ENCODE measurements at places on chromosomes 16 and 17. TPM values are rescaled to one million over a fixed set of nuclear protein-coding genes. Genes with fewer than 3 reads are reported as not detected.
A peak's percentile ranks its signal among the peaks of the same experiment; 100 is the strongest.

The ABCA8 gene
- 0.22 TPM for total RNA-seq

GRCh38 chr17:42274812-42275526, 1.2 kb downstream of the STAT5B start:
- no peak for DNase-seq

The VTN gene
- not detected for total RNA-seq

GRCh38 chr16:88642881-88643643, 4.7 kb downstream of the IL17C start:
- no peak for DNase-seq

The HOXB1 gene
- not detected for total RNA-seq

The C17orf107 gene
- total RNA-seq = 0.36 TPM

DNA sequence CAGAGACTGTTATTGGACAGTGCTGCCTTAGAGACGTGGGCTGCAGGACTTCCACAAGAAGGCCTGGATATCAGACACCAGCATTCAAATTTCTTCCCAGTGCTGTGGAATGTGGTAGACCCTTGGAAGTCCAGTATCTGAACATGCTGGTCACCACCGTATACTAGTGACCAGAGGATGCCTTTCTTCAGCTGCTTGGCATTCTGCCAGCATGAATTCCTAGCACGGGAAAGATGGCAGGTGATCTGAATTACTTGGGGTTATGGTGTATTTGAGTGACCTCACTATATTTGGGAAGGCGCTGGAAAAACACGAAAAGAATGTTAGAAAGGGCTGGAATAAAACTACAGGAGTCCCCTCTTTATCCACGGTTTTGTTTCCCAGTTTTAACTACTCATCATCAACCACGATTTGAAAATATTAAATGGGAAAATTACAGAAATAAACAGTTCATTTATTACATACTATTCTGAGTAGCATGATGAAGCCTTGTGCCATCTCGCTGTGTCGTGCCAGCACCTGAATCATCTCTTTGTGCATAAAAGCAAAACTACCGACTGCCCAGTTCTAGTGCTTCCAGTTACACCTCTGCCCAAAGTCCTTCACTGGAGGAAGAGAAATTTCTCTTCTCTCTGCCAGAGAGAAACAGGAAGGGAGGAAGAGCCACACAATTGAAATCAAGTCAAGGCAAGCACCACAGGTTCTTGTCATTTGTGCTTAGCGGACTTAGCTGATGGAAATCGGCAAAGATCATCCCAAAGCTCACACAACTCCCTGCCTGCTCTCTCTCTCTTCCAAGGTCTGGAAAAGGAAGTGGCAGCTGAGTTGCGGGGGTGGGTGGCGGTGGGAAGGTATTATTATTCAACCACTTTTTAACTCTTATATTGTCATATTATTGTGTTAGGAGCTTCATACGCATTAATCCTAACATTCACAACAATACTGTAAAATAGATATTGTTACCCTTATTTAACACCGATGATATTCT, 1.4 kb upstream of the CHST4 start:
- no peak for DNase-seq

GRCh38 chr17:82743344-82744219, 8.2 kb downstream of the FN3K start:
- no peak for DNase-seq

GRCh38 chr17:68694791-68695485, 93.8 kb upstream of the FAM20A start:
- DNase-seq = no peak

DNA sequence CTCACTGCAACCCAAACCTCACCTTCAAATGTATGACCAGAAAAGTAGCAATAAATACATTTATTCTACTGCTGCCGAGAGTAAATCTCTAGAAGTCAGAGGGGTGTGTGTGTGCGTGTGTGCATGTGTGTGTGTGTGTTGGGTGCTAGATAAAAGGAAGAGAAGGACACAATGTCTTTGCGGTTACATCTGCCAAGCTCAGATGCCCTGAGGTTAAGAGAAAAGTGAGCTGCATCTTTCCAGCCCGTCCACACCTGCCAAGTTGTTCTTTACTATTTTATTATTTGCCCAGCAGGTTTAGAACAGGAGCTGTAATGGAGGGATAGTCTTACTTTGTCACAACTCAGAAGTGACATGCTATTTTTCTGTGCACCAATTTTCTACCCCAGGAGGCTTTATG, 54.5 kb upstream of the ANKFN1 start:
- no peak for DNase-seq

- DNase-seq = no peak
These were observed 47.3 kb downstream of the NLRP1 start for GRCh38 chr17:5536866-5537650.

DNA sequence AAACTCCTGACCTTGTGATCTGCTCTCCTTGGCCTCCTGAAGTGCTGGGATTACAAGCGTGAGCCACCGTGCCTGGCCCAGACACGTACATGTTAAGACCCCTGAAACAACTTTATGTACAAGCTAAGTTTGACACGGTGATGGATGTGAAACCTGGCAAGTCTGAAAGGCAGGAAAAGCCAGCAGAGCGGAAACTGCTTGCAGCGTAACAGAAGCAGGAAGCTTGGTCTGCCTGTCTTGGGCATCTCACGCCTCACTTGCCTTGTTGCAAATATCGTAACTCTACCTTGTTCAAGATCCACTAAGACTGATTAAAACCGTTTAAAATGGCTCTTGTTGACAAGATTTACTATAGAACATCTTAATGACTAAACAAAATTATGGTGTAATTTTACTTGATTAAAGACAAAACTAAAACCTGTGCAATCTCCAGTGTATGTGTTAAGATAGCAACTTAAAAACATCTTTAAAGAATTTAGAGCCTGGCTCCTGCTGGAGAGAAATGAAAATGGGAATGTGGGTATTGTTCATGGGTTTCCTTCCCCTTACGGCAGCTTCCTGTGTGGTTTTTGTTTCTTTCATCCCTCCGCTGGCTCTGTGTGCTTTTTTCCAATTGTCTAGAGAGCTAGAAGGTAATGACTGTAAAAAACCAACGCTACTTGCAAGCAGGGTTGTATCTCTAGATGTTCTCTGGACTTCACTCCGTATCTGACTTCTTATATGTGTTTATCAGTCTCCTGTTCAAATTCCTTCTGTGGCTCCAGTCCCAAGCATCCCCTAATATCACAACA, 477.6 kb downstream of the XYLT1 start:
- no peak for DNase-seq

The GAA gene
- total RNA-seq = 76.2 TPM

DNA sequence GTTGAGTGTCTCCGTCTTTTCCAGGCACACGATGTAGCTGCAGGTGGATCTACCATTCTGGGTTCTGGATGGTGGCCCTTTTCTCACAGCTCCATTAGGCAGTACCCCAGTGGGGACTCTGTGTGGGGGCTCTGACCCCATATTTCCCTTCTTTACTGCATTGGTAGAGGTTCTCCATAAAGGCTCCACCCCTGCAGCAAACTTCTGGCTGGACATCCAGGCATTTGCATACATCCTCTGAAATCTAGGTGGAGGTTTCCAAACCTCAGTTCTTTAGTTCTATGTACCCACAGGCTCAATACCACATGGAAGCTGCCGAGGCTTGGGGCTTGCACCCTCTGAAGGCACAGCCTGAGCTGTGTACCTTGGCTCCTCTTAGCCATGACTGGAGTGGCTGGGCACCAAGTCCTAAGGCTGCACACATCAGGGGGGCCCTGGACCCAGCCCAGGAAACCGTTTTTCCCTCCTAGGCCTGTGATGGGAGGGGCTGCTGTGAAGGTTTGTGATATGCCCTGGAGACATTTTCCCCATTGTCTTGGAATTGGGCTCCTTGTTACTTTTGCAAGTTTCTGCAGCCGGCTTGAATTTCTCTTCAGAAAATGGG, 14.0 kb downstream of the ABCC1 start:
- no peak for DNase-seq

DNA sequence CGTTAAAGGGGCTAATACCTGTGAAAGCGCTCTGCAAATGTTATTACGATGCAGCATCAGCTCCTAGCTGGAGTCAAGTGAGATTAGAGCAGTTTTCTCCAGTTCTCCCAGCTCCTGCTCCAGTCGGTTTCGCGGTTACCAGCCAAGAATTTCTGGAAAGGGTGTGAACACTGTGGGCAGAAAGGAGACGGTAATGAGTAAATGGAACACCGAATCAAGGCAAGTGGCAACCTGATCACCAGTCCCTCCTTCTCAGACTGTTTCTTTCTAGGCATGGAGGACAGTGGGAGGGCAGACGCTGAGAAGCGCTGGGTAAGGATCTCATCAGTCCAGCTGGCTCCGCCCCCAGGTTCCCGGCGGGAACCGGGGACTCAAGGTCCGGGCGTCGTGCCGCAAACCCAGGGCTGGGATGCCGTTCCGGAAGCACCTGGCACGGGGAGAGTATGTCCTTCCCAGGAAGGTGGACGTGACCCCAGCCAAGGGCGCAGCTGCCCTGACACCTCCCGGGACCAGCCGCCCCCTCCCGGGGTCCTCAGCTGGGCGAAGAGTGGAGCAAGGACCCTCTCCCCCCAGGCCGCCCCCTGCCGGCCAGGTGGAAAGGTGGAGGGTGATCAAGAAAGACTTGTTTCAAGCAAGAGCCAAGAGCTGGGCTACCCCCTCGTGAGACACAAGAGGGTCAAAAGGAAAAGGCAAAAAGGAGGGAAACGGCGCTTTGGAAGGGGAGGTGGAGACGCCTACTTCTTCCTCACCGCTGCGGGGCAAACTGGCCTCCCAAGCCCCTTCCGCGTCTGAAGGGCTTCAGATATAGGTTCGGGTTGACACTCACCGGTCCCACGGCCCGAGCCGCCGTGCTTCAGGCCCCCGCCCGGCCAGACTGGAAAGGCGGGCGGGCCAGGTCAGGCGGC, 481 bp downstream of the MYO19 start:
- peak; percentile 66 for DNase-seq

- DNase-seq = no peak
These were observed 12.6 kb downstream of the MAF start for GRCh38 chr16:79587897-79588296.

The EME1 gene
- 28.0 TPM for total RNA-seq

DNA sequence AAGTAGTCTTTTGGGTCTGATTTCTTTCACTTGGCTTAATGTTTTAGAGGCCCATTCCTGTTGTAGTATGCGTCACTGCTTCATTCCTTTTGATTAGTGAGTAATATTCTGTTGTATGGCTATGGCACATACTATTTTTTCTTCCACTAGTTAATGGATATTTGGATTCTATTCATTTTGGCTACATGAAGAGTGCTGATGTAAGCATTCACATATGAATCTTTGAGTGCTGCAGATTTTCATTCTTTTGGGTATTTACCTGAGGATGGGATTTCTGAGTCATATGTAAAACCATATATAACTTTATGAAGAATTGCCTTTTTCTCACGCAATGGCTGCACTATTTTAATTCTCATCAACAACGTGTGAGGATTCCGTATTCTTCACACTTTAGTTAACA, 113.6 kb downstream of the AHSP start:
- no peak for DNase-seq

DNA sequence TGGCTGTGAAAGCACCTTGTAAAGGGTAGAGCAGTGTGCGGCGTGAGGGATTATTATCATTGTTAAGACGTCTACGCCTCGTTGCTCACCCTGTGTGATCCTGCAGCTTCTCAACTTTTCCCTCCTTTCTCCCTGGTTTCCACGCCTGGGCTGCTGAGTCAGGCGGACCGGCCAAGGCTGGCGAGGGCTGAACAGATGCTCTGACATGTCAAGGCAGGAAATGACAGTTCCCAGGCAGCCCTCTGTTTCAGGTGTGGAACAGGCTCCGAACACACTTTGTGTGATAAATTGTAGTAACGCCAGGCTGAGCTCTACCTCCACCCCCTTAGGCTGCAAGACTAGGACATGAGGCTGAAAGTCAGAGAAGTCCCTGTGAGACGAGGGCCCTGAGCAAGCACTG, 46.0 kb upstream of the TBX2 start:
- DNase-seq = no peak

DNA sequence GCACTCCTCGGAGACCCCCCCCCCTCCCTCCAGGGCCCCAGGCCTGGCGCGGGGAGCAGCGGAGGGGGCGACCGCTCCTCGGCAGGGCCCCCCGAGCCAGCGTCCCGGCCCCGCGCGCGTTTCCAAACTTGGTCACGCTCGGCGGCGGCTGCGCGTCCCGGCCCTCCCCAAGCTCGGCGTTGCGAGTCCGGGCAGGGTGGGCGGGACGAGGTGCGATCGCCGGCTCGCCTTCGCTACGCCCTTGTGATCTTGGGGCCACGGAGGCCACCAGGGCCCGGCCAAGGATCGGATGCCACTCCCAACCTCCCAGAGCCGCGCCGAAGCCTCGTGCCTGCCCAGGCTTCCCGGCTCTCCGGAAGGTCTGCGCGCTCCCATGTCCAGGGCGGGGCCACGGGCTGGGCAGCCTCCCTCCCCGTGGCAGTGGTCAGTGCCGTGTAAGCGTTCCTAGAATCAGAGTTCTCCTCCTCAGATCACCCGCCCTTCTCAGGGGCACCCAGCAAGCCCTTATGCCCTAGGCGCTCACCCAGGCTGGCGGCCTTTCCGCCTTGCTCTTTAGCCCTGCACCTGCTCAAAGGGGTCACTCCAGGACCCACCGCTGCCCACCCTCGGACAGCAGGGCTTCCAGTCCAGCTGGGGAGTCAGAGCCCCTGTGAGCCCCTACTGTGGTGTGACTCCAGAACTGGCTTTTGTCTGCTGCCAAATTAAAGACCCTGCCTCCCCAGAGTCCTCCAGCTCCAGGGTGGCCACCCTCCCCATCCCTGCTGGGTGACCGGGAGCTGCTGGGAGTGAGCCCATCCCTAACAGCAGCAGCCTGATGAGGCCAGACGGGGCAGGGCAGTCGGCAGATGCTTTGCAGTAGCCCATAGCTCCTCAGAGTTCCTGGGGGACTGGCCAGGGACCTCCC, 12.2 kb upstream of the MRPS23 start:
- DNase-seq = peak; percentile 43

The MYO15A gene
- total RNA-seq = not detected

The TUBB3 gene
- total RNA-seq = 199 TPM

GRCh38 chr17:57667461-57667923, 77.6 kb downstream of the CCDC182 start:
- no peak for DNase-seq

DNA sequence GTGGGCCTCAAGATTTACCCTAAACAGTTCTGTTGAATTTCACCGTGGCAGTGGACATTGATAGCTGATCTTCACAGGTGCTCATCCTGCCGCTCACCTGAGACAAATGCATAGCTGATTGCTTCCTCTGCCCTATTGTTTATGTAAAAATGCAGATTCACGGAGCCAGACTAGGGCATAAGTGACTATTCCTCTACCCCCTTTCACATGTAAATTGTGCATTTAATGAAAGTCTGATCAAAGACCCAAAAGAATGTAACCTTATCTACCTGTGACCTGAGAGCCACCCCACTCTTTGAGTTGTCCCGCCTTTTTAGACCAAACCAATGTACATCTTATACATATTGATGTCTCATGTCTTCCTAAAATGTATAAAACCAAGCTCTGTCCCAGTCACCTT, 312.4 kb upstream of the CDH5 start:
- no peak for DNase-seq

DNA sequence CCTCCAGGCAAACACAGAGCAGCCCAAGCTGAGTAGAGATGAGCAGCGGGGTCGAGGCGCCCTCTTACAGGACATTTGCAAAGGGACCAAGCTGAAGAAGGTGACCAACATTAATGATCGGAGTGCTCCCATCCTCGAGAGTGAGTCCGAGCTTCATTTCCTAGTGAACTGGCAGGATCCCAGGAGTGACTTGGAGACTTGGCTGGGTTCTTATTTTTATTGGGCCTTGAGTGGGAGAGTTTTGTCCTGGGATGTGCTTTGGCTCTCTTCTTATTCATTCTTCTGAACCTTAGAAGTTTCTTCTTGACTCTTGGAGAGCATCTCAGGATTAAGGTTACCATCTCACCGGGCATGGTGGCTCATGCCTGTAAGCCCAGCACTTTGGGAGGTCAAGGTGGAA, 27.2 kb upstream of the CDC6 start:
- no peak for DNase-seq

The FN3K gene
- 8.4 TPM for total RNA-seq

GRCh38 chr17:78789663-78790181, 7.6 kb upstream of the CYTH1 start:
- DNase-seq = no peak
